ENCODE measurements at places on chromosomes 11 and 22.

DNA sequence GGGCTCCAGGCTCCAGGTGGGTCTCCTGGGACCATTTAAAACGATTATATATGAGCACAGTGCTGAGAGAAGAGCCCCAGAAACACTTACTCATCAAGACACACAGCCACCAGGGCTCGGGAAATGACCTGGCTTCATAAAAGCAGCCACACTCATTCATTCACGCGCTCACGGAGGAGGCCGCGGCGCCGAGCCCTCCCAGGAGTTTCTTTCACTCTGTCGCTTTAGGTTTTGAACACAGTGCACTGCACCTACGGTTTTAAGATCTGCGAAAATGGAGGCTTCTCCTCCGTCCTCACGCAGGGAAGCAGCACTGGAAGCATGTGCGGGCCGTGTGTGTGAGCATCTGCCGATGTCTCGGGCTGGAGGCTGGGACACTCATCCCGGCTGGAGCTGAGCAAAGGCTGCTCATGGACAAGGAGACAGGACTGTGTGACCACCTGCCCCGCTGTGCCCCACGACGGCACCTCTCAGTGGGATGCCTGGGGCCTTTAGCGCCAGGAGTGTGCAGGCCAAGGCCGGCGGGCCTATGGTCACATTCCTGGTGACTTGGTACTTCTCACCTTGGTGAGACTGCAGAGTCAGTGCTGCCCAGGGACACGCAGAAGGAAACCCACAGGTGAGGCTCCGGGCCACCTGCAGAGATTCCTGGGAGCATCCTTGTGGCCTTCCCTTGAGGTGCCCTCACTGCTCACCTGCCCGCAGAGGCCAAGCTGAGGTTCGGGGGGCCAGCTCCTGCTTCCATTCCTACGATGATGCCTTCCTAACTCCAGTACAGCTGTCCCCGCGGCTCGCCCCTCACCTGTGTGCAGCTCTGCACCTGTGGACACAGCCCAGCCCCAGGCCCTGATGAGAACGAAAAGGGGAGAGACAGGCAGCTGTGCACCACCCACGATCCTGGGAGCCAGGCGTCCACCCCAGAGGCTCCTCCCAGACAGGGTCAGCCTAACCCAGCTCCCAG, 872.0 kb downstream of the BRD1 start:
- DNase-seq, result no peak

DNA sequence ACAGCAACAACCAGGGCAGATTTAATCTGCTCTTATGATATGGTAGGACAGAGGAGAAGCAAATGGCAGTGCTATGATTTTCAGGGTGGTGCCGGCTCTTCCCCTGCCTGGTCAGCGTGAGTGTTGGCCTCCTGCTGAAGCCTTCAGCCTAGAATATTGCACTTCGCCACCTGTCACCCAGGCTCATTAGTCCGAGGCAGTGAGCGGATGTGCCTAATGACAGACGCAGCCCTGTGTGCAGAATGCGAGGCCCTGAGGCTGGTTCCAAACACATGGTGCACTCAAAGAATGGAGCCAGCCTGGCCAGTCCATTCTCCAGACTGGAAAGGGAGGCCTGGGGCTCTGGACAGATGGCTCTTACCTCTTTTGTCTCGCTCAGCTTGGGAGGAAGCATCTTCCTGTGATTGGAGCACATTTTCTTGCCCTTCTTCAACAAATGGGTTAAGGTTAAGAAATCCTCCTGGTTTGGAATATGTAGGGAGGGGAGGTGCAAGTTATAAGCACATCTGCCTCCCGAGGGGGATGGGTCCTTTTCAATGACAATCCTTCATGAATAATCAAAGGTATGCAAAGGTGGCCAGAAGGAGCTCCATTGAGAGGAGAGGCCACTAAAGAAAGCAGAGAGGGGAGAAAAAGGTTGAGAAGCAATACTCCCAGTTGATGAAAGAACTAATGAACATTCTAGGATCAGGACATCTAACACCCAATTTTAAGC, 39.7 kb upstream of the GALNT18 start:
- no peak for DNase-seq

GRCh38 chr11:69355346-69355940, 61.5 kb downstream of the MYEOV start:
- DNase-seq, result no peak

DNA sequence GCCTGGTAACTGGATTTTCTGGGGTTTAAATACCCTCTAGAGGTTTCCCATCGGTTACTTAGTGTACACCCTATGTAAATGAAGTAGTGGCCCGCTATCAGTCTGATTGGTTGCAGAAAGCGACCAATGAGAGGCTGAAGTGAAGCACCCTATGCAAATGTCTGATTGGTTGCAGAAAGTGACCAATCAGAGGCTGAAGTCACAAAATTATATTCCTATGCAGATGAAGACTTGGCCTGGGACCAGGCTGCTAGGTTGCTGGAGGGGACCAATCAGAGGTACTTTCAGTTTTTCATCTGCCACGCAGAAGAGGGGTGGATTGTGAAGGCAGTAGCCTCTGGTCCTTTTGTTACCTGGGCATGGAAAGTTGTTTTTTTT, 134.8 kb downstream of the TBC1D22A start:
- no peak for DNase-seq

DNA sequence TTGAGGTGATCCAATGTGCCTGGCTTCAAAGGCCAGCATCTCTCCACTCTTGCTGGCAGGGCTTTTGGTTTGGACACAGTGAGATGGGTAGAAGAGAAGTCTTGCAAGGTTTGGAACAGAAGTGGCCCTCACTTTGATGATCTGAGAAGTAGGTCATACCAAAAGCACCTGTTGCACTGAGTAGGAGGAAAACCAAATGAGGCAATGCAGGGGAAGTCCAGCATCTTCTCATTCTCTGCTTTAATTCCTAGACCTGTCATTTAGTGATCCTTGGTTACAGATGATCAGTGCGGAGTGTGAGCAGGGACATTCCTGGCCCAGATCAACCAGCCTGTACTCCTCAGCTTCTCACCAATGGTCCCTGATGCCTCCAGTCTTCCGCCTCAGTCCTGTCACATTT, 990.5 kb downstream of the OPCML start:
- DNase-seq, result no peak

- DNase-seq, result no peak
Measured at GRCh38 chr22:33677536-33677935, 242.7 kb downstream of the LARGE1 start.

DNA sequence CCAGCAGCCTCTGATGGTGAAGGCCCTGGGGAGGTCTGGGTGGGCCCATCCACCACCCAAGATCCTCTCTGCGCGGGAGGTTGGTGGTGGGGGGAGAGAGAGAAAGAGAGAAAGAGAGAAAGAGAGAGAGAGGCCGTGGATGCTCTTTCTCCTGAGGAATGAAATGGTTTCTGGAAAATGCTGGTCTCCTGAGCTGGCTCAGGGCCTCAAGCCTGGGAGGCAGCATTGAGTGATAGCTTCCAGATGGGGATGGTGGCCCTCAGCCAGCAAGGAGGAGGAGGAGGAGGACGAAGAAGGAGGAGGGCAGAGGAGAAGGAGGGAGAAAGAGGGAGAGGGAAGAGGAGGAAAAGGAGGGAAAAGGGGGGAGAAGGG, 4.6 kb downstream of the TSPAN32 start:
- no peak for DNase-seq

- no peak for DNase-seq
Measured at GRCh38 chr11:12161603-12162350, 51.4 kb downstream of the MICAL2 start.

GRCh38 chr11:54930930-54931329, 224.3 kb downstream of the OR4A5 start:
- no peak for DNase-seq

- DNase-seq, result no peak
Measured at GRCh38 chr11:75013051-75013450, 24.3 kb downstream of the NEU3 start.

DNA sequence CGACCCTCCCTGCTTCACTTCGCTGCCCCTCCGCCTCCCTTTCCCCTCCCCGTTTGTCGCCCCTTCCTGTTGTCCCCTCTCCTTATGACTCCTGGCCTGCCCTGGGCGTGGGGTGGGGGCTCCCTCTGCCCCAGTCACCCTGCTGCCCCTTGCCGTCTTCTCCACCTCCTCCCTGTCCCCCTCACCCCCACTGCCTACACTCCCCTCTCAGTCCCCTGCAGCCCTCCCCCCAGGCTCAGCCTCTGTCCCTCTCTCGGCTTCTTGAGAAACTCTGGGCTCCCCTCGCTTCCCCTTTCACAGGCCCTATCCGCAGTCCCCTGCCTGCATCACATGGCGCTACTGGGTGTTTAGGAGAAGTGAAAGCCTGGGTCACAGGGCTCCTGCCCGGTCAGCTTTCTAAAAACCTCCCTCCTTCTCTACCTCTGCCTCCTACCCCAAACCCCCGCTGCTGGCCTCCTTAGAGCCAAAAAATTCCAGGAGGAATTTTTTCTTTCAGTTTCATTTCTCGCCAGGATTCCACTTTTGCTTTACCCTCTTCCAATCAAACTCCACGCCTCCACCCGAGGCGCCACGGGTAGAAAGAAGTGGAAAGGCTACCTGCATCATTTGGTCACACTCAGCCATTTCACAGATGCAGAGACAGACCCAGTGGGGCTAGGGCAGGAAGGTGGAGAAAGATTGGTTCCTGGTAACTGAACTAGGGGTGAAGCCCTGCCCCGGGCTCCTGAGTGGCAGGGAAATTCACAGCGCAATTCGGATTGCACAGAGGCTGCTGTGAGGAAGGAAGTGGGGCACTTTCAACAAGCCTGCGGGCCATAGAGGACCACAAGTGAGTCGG, at the start of gene SLC15A3:
Gene SLC15A3 (minus strand): TSS at position 273 of the 838 bp plus-strand sequence. CDS start 625 bp downstream, outside the sequence.
- peak; percentile 57 for DNase-seq

DNA sequence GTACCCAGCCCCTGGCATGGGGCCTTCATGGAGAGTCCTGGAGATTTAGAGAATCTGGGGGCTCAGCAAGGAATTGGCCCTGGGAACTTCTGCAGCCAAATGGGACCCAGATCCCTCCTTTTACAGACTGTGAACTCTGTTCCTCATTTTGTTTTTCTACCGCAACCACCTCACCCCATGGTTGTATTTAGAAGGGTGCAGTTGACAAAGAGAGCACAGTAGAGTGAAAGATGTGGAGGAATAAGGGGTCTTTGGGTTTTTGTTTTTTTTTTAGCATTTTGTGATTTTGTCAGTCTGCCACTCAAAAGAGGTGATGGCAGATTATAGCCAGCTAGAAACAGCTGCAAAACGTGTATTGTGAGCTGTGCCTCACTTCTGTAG, 1.9 kb downstream of the ZNF74 start:
- DNase-seq, result no peak

DNA sequence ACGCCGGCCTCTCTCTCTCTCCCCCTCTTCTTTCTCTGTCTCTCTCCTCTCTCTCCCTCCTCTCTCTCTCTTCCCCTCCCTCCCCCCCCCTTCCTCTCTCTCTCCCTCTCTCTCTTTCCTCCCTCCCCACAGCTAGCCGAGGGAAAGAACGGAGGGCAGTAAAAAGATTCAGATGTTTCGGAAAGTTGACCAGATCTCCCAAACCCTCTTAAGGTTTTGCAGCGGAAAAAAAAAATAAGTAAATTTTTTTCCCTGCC, 195 bp upstream of the ALX4 start:
- DNase-seq, result no peak

GRCh38 chr11:96465512-96465911, 75.7 kb downstream of the JRKL start:
- no peak for DNase-seq

GRCh38 chr11:31246451-31247165, 122.9 kb downstream of the DCDC1 start:
- no peak for DNase-seq

DNA sequence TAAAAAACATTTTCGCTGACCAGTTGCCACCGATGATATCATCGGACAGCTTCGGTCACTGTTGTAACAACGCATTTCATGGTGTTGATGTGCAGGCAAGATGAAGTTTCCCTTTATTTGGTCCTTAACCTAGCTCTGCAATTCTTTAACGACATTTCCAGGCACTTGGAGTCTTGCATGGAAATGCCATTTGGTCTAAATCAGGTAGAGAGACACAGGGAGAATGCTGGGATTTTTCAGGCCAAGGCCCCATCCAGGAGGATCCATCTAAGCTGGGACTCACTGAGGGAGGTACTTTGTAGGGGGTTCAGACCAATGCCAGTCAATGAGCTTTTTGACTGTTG, 121.5 kb upstream of the RCN1 start:
- DNase-seq, result no peak

GRCh38 chr11:11218629-11218986, 134.4 kb downstream of the CSNK2A3 start:
- no peak for DNase-seq

GRCh38 chr11:83697518-83697917, 411.4 kb upstream of the CCDC90B start:
- no peak for DNase-seq

- no peak for DNase-seq
Measured at GRCh38 chr11:13552784-13553183, 57.0 kb upstream of the PTH start.

DNA sequence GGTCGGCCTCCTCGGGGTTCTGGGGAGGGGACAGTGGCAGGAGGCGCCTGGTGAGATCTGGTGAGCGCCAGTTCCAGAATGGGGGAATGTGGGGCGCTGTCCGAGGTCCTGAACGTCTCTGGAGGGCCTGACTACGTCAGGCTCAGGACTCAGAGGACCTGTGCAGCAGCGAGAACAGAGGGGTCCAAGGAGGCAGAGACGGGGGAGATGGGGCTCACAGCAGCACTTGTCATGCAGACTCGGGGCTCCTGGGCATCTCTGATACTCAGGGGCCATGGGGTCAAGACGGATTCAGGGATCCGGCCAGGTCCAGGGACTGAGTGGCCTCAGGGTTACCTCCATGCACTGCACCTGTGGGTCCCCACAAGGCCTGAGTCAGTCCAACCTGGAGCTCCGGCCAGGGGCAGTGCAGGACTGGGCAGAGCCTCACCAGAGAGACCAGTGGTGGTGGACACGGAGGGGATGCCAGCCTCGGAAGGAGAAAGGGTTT, 92.2 kb downstream of the BRD1 start:
- DNase-seq, result no peak

DNA sequence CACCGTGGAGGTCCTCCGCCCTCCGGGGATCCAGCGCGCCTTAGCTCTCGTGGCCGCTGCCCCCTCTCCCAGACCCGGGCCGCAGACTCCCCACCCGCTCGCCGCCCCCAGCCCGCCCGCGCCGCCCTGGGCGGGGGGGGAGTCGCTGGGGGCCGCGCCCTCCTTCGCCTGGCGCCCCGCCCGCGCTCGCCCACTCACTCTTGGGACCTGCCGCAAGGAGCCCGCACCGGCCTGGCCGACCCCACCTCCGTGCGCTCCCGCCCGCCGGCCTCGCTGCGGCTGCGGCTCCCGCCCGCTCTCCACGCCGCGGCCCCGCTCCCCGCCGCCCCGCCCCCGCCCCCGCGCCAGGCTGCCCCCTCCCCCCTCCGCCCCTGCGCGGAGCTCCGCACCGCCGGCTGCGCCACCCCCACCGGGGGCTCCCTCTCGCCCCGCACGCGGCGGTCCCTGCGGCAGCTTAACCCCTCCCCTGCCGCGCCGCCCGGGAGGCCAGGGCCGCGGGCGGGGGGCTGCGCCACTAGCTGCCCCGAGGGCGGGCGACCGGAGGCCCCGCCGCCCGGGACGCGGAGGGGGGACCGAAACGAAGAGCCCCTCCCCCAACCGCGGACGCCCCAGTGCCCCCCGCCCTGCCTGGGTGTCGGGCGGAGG, 724 bp upstream of the RASGRP2 start:
- DNase-seq, result no peak

GRCh38 chr11:62724171-62724570, 3.1 kb downstream of the HNRNPUL2 start:
- no peak for DNase-seq

GRCh38 chr22:37416827-37417226, 10.5 kb downstream of the ELFN2 start:
- DNase-seq, result no peak

- no peak for DNase-seq
Measured at GRCh38 chr11:47946682-47947559, 33.4 kb upstream of the PTPRJ start.

GRCh38 chr11:71329786-71330185, 77.4 kb upstream of the SHANK2 start:
- no peak for DNase-seq

Data from SIG-M5 (cell line).